ENCODE measurements at places on chromosomes 1 and 21.

- peak; percentile 92 for DNase-seq
Measured at GRCh38 chr1:93814059-93814794, 64.8 kb downstream of the DNTTIP2 start.

- DNase-seq: no peak
Measured at GRCh38 chr1:209648346-209648745, 3.9 kb downstream of the LAMB3 start.

- peak; percentile 35 for DNase-seq
Measured at GRCh38 chr1:32539584-32540571, 651 bp downstream of the ZBTB8A start.

DNA sequence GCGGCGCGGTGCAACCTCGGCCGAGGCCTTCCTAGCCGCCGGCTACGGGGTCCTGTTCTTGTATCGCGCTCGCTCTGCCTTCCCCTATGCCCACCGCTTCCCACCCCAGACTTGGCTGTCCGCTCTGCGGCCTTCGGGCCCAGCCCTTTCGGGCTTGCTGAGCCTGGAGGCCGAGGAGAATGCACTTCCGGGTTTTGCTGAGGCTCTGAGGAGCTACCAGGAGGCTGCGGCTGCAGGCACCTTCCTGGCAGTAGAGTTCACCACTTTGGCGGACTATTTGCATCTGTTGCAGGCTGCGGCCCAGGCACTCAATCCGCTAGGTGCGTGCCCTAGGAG lies 379 bp downstream of the PPCS start:
- peak; percentile 59 for DNase-seq

GRCh38 chr1:24801176-24801575 lies 55.9 kb downstream of the CLIC4 start:
- no peak for DNase-seq

- DNase-seq: no peak
Measured at GRCh38 chr21:22476726-22477646, 1478.8 kb downstream of the NCAM2 start.

Measured in fibroblast of pulmonary artery (primary cell).